ENCODE measurements at places on chromosomes 11 and 22. TPM values are rescaled to one million over a fixed set of nuclear protein-coding genes. Genes with fewer than 3 reads are reported as not detected.

GRCh38 chr11:86510097-86510496 lies 135.4 kb downstream of the CCDC81 start:
- DNase-seq: no peak

DNA sequence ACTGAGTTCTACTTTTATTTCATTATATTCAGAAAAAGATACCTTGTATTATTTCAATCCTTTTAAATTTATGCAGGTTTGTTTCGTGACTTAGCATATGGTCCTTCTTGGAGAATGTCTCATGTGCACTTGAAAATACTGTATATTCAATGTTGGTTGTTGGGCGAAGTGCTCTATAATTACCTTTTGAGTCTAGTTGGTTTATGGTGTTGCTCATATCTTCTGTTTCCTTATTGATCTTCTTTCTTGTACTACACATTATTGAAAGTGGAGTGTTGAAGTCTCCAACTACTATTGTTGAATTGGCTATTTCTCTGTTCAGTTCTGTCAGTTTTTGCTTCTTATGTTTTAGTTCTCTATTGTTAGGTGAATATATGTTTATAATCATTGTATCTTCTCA lies 90.4 kb downstream of the KCNQ1OT1 start:
- DNase-seq: no peak

DNA sequence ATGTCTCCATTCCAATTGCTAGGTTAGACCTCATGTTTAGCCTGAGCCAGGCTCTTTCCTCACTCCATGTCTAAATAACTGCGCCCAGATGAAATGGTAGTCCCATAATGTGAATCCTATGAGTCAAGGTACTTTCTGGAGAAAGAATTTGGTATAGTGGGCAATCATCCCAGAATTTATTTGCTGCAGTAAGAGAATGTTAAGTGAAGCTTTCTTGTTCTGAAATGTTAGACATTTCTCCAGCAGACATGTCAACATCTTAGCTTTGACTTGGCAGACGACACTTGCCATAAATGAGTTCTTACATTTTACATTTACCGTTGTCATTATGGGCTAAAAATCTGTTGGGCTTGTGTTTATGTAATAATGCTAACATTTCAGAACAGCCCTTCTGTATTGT lies 165.2 kb downstream of the PGR start:
- no peak for DNase-seq

GRCh38 chr11:12058425-12059115 lies 50.1 kb upstream of the DKK3 start:
- DNase-seq: no peak

GRCh38 chr22:46366801-46367706 lies 31.5 kb downstream of the TRMU start:
- no peak for DNase-seq

Gene KLHDC7B
- total RNA-seq: 0.86 TPM

- DNase-seq: no peak
These were observed 115.5 kb upstream of the CCDC90B start for GRCh38 chr11:83401506-83402225.

Gene PIK3C2A
- 57.7 TPM for total RNA-seq

Gene VSTM5
- 0.17 TPM for total RNA-seq

DNA sequence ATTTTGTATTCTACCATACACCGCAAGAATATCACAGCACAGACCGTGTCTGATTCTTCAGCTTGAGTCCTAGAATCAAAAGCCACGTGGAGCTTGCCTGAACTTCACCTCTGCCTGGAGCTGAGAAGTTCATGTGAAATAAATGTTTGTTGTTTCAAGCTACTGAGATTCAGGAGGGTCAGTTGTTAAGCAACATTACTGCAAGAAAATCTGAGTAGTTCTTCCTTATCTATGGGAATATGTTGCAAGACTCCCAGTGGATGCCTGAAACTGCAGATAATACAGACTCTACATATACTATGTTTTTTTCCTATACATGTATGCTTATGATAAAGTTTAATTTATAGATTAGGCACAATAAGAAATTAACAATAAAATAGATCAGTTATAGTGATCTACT lies 995.3 kb downstream of the TBC1D22A start:
- no peak for DNase-seq

GRCh38 chr11:98565311-98565710 lies 455.4 kb upstream of the CNTN5 start:
- DNase-seq: no peak

GRCh38 chr11:67117672-67118180 lies 1.3 kb upstream of the KDM2A start:
- no peak for DNase-seq

GRCh38 chr11:92342034-92342720 lies 117.6 kb downstream of the FAT3 start:
- no peak for DNase-seq

Gene CRYAB
- total RNA-seq: 11.9 TPM

Gene MMP26
- not detected for total RNA-seq

DNA sequence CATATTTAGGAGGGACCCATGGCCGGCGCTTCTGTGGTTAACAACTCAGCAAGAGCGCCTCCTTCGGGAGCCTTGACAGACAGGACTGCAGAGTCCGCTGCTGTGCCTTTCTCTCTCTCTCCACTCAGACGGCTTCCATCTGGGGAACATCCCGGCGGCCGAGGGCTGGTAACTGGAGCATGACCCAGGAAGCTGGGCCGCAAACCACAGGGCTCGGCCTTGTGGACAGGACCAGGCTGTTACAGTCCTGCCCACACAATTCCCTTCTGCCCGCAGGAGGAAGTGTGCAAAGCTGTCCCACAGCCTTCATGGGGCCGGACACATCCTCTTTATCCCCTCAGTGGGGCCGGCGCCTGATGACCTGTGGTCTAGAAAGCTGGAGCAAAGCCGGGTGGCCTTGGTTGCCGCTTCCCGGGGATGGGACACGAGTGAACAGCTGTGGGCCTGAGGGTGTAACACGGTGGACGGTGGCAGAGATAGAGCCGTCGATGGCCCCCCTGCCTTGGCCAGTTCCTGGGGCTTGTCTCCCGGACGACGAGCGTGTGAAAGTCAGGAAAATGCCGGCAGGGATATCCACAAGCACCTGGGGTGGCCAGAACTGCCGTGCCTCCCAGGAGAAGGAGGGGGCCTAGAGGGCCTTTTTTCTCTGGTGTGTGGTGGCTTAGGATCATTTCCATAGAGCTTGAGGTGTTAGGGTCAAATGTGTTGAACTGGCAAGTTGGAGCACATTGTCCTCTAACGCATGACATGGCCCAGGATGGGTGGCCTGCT lies 50.1 kb downstream of the FBLN1 start:
- DNase-seq: peak; percentile 87

DNA sequence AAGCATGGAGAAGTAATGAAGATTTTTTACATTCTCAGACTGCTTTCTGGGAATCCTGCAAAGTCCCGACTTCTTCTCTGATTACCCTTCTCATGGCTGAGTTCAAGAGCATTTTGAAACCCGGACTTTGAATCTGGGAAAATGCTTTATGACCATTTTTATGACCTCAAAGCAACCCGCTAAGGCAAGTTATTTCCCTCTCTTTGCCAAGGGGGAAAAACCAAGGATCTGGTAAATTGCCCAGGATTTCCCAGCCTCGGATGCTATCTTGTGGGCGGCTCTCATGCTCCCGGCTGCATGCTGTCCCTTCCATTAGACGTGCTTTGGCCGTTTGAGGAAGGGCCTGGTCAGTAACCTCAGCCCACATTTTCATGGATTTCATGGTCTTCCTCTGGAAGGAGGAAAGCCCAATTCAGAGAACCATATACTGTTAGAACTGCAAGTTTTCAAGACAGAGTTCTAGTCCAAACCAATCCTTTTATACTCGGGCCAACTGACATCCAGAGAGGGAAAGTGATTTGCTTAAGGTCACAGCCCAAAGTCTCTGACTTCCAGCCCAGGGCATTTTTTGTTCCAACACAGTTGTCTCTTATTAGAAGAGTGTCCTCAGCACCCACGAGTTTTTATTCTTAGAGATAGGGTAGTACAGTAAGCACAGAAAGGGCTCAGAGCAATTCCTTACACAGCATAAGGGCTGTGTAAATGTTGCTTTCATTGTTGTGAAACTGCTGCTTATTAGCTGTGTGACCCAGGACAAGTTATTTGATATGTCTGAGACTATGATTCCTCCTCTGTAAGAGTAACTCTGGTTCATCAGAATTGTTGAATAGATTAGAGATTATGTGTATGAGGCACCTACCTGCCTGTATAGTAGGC lies 77.4 kb downstream of the NAV2 start:
- no peak for DNase-seq

DNA sequence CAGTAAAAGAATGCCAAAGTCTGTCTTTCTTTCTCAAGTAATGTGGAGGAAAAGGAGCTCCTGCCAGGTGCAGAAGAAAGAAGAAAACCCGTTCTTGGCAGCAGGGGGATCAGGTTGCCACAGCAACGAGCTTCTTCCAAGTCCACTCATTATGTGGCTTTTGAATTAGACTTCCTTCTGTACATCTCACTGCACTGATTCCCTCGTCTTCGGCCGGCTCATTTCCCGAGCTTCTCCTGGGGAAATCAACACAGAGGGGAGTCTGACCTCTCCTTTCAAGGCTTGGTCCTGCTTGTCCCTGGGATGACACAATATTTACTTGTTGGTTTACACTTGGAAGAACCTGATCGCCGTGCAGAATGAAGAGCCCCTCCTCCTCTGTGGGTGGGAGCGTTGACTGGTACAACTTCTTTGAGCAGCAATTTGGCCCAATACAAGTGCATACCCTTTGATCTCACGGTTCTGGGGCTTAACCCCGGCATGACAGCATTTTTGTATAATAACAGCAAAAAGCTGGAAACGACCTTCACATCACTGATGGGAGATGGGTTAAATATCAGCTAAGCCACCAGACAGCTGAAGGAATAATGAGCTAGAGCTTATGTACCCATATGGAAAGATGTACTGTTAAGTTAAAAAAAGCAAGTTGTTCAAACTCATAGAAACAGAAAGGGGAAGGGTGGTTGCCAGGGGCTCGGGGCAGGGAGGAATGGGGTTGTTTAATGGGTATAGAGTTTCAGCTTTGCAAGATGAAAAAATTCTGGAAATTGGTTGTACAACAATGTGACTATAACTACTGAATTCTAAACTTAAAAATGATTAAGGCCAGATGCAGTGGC lies 35.4 kb downstream of the MCHR1 start:
- peak; percentile 36 for DNase-seq

DNA sequence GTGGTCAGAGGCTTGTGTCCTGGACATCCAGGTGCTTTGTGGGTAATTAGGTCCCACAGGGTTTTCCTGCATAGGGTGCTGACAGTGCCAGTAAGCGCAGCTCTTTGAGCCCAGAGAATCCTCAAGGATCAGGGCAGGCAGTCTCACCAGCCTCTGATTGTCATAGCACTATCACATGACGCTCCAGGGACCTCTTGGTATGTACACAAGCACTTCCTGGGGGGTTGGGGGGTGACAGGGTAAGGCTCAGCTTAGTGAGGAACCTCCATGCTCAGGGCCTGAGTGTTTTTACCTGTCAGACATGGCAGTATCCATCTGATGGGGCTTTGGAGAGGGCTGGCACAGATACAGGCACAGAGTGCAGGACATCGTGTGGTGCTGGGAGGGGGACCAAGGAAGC lies 27.9 kb upstream of the SUSD2 start:
- no peak for DNase-seq

- DNase-seq: no peak
These were observed 690 bp upstream of the UVRAG start for GRCh38 chr11:75814363-75814676.

Gene FAM227A
- 5.7 TPM for total RNA-seq

GRCh38 chr11:121999651-122000050 lies 116.4 kb downstream of the BLID start:
- DNase-seq: peak; percentile 46

GRCh38 chr11:118152020-118152551 lies 537 bp downstream of the SCN4B start:
- no peak for DNase-seq

DNA sequence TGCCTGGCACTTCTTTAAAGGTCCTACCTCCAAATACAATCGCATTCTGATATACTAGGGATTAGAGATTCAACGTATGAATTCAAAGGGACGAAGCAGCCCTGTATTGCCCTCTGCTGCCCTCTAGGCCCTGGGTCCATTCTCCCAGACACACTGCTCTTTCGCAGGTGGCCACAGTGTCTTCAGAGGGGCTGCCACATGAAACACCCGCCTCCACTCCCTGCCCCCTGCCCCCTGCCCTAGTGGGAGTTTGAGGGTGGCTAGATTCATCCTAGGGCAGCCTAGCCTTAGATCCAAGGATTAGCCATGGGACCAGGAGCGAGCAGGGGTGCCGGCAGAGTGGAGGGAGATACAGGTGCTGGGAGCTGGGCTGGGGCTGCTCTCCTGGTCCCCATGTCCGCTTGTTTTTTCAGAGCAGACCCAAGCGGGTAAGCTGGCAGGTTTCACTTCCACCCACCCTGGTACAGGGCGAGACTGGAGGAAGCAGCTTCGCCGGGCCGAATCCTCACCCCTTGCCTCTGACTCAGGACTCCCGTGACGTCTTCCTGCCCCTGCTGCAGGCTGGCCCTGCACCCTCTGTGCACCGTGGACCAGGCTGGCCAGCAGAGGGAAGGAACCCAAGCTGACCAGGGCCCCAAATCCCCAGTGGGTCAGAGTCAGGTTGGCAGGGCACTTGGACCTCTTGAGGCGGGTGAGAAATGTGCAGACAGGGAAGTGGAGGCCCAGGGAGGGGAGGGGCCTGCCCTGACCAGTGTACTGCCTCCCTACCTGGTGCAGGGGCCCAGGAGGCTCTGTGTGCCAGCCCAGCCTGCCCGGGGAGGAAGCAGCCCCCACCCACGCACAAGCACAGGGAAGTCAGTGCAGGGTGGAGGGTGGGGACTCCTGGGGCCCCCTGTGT lies 28.4 kb upstream of the HMOX1 start:
- DNase-seq: no peak

GRCh38 chr11:124814739-124815138 lies 14.5 kb upstream of the MSANTD2 start:
- no peak for DNase-seq

- DNase-seq: no peak
These were observed 118.3 kb downstream of the VPREB1 start for GRCh38 chr22:22362936-22363335.

DNA sequence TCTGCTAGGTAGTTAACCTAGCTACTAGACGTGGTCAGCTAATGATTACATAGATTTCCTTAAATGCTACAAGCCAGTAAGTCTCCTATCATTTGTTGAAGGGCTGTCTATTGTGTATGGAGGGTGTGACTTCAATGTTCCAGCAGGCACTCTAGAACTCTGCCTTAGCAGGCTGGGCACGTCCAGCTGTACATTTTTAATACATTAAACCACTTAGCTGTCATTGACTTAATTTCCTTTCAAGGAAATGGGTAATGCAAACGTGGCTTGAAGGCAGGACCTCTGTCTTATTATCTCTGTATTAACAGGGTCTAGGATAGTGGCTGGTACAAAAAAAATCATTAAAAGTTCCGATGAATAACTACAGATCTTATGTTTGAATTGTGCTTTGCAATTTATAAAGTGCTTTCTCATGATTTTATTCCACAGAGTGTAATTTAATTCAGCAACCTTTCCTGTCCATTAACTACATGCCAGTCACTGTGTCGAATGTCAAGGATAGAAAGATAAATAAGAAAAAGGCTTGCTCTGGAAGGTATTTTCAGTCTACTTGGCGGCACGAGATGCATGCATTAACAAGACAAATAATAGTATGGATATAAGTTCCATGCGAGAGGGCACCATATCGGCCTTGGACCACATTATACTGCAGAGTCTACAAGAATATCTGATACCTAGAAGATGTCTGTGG lies 60.3 kb downstream of the APOL3 start:
- DNase-seq: no peak

Gene ART5
- not detected for total RNA-seq

Gene GSTP1
- total RNA-seq: 1,562 TPM
